ENCODE measurements at places on chromosomes 4 and X.
A peak's percentile ranks its signal among the peaks of the same experiment; 100 is the strongest.

- DNase-seq: no peak
Observed at GRCh38 chrX:2955281-2955680, 26.1 kb upstream of the ARSD start.

DNA sequence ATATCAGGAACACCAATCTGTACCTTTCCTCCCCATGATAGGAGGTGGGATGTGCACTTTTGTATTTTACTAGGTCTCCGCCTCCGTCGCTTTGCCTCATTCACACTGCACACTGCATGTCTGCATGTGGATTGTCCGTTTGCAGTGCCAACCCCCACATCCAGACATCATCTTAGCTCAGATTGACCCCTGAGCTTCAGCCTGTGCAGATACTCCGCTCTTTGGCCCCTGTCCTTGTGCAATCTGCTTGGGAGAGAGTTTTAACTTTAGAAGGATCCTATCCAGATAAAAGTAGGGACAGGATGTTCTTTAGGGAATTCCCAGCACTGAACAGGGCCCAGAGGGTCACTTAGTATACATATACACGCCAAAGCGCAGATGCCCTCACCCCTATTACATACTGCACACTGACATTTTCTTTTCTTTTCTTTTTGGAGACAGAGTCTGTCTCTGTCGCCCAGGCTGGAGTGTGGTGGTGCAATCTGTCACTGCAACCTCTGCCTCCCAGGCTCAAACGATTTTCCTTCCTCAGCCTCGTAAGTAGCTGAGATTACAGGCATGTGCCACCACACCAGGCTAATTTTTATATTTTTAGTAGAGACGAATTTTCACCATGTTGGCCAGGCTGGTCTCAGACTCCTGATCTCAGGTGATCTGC lies 43.3 kb upstream of the FBXW7 start:
- DNase-seq: no peak

- DNase-seq: no peak
Observed at GRCh38 chr4:38026158-38026740, 66.1 kb downstream of the PTTG2 start.

DNA sequence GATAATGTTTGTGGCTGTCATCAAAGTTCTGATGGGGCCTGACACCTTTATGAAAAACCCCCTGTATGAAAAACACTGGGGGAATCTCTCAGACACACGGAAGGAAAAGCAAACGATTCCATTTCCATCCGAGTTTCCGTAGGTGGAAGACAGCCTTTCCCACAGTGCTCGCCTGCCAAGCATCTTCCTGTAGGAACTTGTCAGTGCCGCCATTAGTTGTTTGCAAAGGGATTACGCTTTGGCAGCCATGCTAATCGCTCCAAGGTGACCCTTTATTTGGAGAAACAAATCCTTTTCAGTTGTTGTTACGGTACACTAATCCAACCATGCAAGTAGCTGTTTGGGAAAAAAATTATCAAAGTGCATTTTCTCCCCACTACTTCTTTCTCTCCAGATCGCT lies 44.4 kb upstream of the STOX2 start:
- no peak for DNase-seq

DNA sequence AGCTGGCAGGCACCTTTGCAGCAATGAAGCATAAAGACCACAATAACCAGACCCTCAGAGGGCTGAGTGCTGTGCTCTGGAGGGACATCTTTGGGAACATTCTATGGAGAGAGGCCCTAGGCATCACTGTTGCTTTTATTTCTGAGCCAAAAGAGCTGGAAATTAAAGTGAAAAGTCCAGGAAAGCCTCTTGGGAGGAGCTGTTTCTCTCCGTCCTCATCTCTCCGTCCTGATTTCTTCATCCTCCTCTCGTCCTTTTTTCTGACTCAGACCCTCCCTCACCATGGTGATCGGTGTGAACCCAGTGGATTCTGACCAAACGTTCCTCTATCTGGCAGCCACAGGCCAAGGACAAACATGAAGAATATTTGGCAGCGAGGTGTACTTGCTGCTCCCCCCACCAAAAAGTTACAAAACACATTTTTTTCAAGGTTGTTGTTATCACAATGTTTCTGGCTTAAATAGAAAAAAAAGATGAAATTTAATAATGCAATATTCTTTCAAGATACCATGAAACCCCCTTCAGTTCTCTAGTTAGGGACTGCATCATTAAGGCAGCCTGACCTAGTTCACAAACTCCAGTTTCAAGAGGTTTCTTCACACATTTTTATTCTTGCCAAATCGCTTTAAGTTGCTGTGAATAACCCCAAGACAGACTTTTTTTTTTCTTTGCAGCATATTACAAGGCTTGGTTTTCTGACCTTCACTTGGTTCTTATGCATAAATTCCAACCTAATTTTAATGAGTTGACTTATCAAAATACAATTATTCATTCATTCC lies 80.2 kb downstream of the SCD5 start:
- DNase-seq: no peak

GRCh38 chrX:55488006-55488592 lies 1.5 kb downstream of the USP51 start:
- no peak for DNase-seq

DNA sequence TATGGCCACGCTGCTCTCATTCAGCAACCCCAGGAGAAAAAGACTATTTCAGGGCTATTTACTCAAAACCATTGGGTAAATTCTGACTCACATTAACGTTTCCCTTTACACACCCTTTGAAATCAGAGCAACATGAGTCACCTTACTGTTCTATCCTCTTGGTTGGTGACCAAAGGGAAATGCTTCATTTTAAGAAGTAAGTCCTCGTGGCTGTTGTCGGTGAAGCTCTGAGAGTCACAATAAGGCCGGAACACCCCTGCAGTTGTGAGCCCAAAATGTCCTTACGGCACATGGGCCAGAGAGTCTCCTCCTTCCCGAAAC lies 56.3 kb upstream of the SPRY1 start:
- no peak for DNase-seq

- no peak for DNase-seq
Observed at GRCh38 chr4:143768007-143768591, 67.6 kb upstream of the FREM3 start.

DNA sequence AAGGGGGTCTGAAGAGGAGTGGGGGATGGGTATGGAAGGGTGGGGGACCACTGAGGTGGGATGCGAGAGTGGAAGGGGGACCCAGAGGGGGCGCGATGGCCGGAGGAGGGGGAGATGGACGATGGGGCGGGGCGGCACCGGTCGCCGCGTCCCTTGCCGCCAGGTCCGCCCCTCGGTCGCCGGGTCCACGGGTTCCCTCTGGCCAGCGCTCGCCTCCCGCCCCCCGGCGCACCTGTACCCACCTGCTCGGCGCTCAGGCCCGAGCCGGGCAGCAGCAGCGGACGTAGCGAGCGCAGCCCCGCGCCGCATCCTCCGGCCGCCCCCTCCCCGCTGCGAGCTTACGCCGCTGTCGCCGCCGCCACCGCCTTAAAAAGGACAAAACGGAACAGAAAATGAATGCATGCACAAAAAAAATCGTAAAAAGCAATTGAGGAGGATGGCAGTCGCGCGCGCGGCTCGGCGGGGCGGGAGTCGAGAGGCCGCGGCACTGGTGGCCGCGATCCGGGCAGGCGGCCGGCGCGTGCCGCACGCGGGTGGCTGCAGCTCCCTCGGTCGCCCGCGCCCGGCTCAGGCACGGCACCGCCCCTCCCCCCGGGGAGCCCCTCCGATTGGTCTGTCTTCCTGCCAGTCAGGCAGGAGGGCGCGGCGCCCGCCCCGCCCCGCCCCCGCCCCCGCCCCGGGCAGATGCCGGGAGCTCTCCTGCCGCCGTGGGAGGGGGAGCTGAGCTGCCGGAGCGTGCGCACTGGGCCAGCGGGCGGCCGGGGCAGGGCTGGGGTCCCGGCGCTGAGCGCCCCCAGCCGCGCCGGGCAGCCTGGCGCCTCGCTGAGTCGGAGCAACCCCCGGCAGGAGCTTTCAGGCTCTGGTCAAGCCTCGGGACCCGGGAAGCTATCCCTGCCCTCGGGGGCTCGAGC lies at the start of gene JAKMIP1:
Gene JAKMIP1, minus strand, starts transcription at position 539 of the 911 bp plus-strand sequence. CDS start 87,699 bp downstream, outside the sequence.
- DNase-seq: peak; percentile 77

DNA sequence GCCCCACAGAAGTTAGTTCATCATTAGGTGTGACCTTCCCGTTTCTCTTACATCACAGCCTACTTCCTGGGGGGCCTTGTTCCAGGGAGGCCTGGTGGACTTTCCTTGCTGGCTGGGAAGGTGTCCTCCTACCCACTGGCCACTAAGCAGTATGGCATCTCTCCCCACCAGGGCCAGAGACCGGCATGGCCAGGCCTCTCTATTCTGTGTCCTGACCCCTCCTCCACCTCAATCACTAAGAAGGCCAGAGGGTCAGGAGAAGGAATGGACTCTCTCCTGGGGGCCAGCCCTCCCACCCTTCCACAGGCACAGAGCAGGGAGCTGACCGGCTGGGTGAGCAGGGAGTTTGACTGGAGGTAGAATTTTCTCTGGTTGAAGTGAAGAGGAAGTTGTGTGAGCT lies 81.9 kb downstream of the PJA1 start:
- DNase-seq: no peak

GRCh38 chr4:154707877-154708276 lies 35.9 kb upstream of the LRAT start:
- DNase-seq: no peak

DNA sequence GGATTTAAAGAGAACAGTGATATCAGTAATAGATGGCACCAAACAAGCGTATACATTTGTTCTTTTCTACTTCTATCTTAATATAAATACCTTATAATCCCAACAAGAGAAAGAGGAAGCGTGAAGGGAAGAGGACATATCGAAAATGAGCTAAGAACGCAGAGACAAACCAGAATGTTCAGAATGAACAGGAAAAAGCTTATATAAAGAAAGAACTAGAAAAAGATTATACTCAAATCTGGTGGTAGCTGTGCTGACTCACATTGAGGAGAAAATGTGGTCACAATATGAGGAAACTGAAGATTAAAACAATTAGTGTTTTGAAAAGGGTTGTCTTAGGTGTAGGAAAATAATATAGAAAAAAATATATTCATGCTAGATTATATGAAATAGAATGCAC lies 2.0 kb upstream of the GPR34 start:
- DNase-seq: no peak

DNA sequence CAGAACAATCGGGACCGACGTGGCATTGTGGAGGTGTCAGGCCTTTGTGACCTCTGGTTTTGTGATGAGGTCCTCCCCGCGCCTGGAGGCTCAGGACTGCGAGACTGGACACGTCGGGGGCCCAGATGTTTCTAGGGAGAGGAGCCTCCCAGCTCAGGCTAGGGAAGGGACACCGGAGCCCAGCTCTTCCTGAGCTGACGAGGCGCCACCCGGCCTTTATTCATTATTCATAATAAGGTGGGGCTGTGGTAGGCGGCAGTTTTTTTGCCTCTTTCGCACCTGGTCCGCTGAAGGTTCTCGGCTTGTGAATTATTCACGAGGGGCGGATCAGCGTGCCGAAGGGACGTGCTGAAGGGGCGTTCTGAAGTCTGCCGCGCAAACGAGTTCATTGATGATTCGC lies 2.3 kb upstream of the UBA1 start:
- DNase-seq: peak; percentile 29

Data from T follicular helper cell (primary cell).